ENCODE measurements at places on chromosomes 6 and 20.

- DNase-seq = no peak
Observed at GRCh38 chr20:23139524-23139923, 53.4 kb upstream of the CD93 start.

- no peak for DNase-seq
Observed at GRCh38 chr20:6606651-6607050, 160.8 kb upstream of the BMP2 start.

DNA sequence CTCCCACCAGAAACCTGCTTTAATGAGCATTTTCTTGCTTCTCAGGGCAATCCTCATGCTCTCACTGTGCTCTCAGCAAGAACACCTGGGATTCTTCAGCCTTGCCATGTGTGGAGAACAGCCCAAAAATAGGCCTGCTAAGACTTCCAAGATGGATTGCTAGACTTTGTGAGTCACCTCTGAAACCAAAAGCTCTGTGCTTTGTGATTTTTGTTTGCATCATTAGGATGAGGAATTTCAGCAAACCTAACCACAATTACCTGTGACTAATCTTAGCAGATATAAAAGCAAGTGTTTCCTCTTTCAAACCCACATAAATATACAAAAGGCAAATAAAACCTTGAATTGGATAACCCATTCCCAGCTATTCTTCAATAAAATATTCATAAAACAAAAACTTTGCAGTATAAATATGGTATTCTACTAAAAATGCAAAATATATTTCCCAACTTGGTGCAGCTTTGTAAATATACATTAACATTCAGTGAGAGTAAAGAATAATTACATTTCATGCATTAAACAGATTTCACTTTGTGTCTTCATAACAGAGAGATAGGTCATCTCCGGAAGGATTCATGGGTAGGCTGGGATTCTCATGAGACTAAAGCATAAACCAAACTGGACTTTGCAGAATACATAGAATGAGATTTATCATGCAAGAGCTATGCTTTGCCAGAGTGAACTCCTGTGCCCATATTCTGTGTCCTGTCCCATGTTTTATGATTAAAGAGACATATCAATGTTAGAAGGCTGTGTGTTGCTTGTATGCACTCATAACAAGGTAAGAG lies 33.5 kb downstream of the TPBG start:
- no peak for DNase-seq

GRCh38 chr6:40962241-40962640 lies 76.8 kb downstream of the UNC5CL start:
- no peak for DNase-seq

DNA sequence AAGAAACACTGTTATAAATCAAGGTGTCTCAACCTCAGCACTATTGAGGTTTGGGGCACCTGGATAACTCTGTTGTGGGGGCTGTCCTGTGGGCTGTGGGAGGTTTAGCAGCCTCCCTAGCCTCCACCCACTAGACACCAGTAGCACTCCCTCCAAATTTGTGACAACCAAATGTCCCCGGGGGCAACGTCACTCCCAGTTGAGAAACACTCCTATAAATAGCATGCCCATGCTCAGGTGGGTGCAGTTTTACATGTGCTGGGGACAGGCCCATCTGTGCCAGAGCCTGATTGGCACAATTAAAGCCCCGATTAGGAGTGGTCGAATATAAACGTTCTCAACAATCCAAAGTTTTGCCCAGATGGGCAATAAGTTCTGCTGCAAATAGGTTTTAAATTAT lies 78.9 kb downstream of the FAM50B start:
- DNase-seq = no peak

GRCh38 chr6:135921188-135921587 lies 69.7 kb downstream of the PDE7B start:
- DNase-seq = no peak

DNA sequence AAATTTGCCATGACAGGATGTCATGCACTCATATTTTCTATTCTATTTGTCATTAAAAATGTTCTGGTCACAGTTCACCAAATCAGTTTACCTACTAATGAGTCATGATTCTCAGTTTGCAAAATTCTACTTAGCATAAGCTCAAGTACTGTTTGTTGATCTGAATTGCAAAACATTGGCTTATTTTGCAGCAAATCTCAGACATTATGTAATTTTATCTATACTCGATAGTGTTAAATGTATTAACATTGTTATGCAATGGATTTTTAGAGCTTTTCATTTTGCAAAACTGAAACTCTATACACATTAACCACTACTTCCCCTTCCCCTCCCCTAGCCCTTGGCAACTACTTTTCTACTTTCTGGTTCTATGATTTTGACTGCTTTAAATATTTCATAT lies 213.8 kb upstream of the ZFP64 start:
- no peak for DNase-seq

GRCh38 chr6:27889275-27889627 lies 22.9 kb downstream of the OR2B2 start:
- no peak for DNase-seq

DNA sequence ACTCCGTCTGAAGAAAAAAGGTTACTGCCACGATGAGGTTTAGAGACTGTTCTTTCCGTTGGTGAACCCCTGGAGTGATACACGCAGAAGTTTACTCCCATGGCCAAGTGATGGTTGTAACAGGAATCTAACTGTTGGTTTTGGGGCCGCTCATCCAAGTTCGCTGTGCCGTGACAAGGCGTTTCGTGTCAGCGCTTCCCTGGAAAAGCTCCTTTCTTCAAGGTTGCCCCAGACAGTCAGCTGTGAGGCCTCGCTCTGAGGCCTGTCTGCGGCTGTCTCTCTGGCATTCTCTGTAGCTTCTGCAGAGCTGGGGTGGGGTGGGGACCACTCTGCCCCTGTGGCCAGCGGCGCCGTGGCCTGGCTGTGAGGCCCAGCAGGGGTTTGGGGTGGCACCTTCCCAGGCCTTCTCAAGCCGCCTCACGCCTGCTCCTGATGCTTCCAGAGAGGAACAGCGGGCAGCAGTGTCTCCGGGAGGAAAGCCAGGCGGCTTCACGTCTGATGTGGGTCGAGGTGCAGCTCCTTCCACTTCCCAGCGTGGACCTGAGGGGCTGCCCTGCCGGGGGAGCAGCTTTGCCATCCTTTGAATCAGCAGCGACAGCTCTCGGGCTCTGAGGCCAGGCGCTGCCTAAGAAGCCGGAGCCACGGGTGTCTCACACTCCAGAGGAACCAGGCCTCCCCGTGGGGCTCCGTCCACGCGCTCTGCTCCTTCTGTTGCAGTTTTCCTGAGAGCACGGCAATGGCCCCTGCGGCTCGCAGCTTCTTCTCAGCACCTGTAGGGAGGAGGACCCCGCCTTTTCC lies 76.2 kb downstream of the SMOC2 start:
- no peak for DNase-seq

DNA sequence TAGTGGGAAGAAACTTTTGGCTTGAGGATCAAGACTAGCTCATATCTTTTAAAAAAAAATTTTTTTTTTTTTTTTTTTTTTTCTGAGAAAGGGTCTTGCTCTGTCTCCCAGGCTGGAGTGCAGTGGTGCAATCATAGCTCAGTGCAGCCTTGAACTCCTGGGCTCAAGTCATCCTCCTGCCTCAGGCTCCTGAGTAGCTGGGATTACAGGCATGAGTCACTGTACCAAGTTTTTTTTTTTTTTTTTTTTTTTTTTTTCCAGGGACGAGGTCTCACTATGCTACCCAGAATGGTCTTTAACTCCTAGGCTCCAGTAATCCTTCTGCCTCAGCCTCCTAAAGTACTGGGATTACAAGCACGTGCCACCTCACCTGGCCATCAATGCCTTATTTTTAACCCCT lies 27.9 kb downstream of the GCLC start:
- DNase-seq = no peak

GRCh38 chr6:80467408-80467807 lies 360.9 kb downstream of the BCKDHB start:
- DNase-seq = no peak

DNA sequence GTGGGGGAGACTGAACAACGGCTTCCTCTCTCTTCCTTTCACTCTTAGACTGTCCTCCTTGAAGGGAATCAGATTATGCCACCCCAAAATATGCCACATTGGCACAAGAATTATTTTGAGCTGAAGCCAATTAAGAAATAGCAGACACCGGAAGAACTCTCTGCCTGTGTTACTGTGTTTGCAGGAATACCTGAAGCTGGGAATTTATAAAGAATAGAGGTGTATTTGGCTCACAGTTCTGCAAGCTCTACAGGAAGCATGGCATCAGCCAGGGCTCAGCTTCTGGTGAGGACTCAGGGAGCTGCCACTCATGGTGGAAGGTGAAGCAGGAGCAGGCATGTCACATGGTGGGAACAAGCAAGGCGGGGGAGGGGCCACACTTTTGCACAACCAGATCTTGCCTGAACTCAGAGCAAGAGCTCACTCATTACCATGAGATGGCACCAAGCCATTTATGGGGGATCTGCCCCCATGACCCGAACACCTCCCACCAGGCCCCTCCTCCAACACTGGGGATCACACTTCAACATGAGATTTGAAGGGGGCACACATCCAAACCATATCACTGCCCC lies 46.0 kb downstream of the PCNA start:
- DNase-seq = no peak

- DNase-seq = peak; percentile 50
Observed at GRCh38 chr6:94955156-94955555, 622.2 kb upstream of the MANEA start.

- no peak for DNase-seq
Observed at GRCh38 chr6:14795451-14795850, 450.4 kb upstream of the JARID2 start.

GRCh38 chr6:144667532-144668503 lies 382.7 kb downstream of the UTRN start:
- DNase-seq = no peak

- no peak for DNase-seq
Observed at GRCh38 chr6:151539506-151540268, 45.9 kb downstream of the CCDC170 start.

DNA sequence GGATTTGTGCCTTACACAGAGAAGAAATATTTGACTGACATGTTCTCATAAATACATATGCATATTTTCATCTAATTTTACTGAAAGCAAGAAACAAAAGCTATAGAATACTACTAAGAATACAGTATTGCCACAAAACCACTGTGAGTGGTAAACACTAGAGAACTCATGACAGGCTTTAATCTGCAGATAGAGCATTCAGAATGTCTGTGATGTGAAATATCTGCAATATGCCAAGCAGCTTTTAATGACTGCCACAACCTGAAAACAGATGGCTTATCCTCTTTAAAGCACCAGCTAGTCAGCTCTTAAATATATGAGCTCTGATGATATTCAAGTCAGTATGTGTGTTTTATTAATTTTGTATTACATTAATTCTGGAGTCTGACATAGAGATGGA lies 3.4 kb downstream of the NAPB start:
- DNase-seq = no peak

GRCh38 chr20:11144114-11144950 lies 470.5 kb upstream of the JAG1 start:
- DNase-seq = no peak
